ENCODE measurements at places on chromosomes 4 and X.
A peak's percentile ranks its signal among the peaks of the same experiment; 100 is the strongest.

DNA sequence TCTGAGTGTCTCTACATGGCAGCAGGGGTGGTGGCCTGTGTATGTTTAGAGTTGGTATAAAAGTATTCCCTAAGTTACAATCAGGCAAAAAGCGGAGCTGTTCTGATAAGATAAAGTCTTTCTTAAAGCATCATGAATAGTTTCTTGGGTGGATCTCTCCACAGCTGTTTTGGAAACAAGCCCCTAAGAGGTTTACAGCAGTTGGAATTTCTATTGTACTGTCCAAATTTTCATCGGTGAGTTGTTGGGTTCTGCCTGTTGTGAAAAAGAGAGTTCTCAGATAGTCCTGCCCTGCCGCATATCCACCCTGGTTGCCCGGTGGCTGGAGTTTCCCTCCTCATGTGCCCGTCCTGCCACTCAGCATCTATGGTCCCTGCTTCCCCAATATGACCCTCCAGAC, 50.1 kb downstream of the C4orf51 start:
- no peak for DNase-seq

- no peak for DNase-seq
Measured at GRCh38 chrX:28843817-28844216, 256.6 kb downstream of the IL1RAPL1 start.

DNA sequence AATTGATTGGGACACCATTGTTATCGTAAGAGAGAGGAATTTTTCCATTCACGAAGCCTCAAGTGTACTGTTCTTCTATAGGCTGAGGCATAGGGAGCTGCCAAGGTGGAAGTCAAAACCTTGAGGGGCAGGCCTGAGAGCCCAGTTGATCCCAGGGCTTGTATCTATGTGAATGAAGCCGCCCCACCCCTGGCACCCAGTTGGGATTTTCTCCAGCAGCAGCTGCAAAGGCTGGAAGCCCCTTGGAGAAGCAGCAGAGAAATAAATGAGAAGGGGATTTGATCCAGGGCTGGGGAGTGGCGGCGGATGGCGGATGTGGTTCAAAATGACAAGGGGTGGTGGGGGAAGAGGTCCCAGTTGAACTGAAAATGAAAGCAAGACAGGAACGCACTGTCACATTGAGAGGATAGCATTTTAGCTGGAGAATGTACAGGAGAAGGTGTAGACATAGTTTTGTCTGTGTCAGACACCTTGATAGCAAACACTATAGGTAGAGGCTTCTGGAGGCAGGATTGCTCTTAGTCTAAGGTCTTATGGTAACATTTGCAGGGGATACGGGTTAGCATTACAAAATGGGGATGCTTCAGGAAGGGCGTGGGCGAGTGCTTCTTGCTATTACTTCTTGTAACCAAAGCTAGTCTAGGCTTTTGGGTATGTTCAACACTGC, 32.6 kb downstream of the DOCK11 start:
- DNase-seq, result no peak

- DNase-seq, result no peak
Measured at GRCh38 chrX:78923198-78924015, 21.8 kb upstream of the P2RY10 start.

GRCh38 chr4:173482330-173482931, 47.6 kb downstream of the HAND2 start:
- DNase-seq, result no peak

GRCh38 chr4:183675625-183676024, 16.5 kb downstream of the TRAPPC11 start:
- no peak for DNase-seq

DNA sequence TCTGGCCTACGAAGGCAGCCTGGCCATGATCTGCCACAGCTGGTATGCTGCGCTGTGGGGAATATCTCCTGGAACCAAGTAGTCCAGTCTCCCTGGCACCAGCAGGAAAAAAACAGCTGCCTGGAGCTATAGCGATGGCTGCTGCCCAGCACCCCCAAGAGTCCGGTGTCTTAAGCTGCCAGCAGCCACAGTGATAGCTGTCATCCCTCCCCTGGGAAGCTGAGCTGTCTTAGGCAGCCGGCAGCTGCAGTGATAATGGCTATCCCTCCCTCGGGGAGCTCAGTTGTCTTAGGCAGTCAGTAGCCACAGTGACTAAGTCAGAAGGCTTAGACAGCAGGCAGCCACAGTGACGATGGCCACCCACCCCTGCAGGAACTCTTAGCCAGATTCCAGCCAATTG, 205.1 kb downstream of the STPG2 start:
- DNase-seq, result no peak

DNA sequence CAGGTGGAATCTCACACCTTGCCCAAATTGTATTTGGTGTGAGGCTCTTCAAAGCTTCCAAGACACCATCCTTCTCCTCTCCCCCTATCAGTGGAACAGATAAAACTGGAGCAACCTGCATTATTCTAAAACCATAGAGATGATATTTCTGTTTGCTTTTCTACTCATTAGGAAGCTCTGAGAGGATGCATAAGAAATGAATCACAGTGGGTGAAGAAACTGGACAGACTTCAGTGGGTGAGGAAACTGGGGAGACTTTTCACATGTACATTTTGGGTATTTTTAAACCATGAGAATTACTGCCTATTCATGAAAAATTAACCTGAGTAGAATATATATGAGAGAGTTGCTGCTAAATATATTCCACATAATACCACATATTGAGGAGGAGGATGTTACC, 16.4 kb downstream of the HAND2 start:
- DNase-seq, result no peak

DNA sequence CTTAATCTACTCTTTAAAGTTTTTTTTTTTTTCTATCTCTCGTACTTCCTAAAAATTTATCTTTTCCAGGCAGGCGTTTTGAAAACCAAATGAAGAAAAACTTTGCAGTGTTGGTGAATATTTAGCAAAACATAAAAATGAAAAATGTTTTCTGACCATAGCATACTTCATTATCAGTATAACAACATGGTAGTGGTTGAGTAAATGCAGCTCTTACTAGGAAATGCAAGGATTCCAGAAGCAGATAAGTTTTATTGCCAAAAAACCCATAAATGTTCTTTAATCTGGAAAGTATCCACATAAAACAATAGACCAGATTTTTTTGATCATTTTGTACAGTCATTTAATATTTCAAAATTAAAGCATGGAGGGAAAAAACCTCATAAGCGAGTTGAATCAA, 136.9 kb upstream of the GUCY1A1 start:
- DNase-seq, result no peak

DNA sequence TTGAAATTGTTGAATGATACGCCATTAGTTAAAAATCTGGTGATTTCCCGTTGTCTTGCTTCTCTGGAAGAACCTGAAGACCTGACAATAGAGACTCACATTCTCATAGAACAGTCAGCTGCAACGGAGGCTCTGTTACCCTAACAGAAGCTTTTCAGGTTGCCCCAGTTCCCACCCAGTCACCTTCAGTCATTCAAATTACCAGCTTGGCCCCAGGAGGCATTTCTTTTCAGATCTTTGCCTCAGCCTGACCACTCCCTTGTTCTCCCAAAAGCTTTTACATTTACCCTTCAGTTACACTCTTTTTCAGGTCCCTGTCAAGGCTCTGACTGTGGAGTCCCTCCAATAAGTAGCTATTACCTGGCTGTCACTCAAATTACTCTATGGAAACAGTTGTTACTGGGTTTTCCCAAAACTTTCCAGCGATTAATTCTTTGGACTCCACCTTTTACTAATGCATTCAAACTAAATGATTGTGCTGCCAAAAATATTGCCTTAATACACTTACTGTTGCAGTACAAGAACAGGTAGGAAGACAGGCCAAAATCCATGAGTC, 162.2 kb upstream of the FTHL17 start:
- no peak for DNase-seq

DNA sequence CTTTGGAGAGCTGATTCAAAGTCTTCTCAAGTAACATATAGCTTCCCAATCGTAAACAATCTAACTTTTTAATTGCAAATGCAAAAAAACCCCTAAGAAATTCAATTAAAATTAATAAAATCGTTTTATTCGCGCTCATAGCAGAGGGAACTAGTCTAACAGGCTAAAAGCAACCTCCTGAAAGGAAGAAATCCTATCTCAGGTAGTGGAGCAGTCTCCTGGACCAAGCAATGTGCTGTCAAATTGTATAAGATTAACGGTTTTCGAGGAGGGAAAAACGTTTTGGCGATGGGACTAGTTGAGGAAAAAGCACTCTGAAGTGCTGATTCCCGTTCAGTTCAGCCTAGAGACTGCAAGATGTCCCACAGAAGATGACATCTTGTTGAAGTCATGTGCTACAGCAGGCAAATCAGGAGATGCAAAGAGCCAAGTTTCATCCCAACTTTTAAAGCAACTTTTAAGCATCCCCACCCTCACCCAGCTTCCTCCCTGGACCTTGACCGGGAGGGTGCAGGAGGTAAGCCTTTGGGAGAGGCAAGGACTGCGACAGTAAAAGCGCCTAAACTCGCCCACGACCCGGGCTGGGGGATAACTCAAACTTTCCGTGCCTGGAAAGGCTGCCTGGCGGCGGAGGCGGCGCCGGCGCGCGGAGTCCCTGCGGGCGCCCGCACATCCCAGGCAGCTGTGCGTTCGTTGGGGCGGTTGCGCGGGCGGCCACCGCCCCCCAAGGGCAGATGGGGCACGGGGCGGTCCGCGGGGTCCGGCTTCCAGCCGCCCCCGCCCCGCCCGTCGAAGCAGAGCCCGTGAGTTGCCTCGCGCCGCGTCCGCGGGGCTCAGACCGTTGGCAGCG, 784 bp downstream of the MAP7D3 start:
- no peak for DNase-seq

- DNase-seq, result no peak
Measured at GRCh38 chr4:108181704-108182103, 13.0 kb upstream of the LEF1 start.

GRCh38 chrX:27446423-27446822, 16.7 kb downstream of the PPP4R3C start:
- no peak for DNase-seq

DNA sequence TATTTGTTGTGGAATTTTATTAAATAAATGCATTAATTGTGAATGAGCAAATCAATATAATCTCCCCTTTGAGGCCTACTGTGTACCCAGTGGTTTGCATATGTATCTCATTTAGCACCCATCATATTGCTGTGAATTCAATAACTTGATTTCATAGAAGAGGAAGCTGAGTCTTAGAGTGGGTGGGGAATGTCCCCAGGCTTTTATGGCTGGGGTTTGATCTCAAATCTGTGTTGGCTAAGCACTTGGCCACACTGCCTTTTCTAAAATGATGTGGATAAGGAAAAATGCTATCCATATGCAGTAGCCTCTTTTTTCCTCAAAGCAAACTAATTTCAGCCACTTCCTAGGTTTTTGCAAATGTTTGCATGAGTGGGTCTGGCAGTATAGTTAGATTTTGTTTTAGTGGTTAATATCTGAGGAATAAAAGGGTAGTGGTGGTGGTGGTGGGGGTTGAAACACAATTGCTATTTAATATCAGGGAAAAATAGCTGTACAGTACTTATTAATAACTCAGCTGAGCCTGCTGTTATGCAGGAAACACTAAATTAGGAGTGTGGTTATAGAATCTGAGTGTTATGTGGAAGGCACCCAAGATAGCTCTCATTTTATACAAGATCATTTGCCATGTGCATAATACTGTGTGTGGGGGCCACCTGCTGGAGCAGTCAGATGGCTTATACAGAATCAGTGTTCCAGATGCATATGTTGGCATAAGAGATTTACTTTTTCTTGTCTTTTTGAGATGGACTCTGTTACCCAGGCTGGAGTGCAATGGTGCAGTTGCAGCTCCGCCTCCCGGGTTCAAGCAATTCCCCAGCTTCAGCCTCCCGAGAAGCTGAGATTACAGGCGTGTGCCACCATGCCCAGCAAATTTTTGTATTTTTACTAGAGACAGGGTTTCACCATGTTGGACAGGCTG, 108.0 kb downstream of the TMEM131L start:
- DNase-seq, result peak; percentile 39

GRCh38 chr4:57034520-57034919, 55.8 kb downstream of the POLR2B start:
- no peak for DNase-seq

DNA sequence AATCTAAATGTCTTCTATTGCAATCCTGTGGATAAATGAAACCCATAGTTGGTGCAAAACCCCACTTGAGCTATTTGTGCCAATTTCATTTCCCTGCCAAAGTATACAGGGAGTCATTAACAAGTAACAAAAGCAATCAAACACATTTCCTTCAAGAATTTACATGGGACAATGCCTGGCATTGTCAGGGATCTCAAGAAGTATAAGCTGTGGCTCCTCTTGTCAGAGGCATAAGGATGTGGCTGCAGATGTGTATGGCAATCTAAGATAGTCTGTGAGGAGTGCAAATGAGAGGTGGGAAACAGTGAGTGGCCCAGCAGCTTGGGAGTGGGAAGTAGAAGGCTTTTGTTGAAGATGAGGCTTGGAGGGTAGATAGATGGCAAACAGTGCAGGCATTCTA, 58.0 kb upstream of the SCML1 start:
- DNase-seq, result no peak

GRCh38 chr4:8207314-8207713, 8.2 kb downstream of the SH3TC1 start:
- DNase-seq, result no peak

- no peak for DNase-seq
Measured at GRCh38 chrX:39690541-39691415, 407.0 kb downstream of the BCOR start.

- DNase-seq, result no peak
Measured at GRCh38 chr4:152304220-152304619, 231.7 kb downstream of the FBXW7 start.

DNA sequence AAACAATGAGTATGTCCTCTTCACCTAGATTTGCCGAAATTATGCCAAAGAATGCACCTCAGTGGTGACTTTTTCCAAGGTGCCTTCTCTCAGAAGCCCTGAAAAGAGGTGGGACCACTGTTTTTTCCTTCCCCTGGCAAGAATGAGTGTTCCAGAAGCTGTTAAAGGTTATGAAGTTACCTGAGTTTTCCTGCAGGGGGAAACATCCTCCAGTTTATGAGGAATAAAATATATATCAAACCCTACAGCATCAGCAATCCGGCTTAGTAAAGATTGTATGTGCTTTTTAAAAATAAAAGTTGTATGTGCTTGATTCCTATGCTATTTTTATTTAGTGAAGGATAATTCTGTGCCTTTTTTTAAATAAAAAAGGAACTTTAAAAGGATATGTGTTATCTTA, 73.3 kb downstream of the RBM46 start:
- DNase-seq, result no peak

DNA sequence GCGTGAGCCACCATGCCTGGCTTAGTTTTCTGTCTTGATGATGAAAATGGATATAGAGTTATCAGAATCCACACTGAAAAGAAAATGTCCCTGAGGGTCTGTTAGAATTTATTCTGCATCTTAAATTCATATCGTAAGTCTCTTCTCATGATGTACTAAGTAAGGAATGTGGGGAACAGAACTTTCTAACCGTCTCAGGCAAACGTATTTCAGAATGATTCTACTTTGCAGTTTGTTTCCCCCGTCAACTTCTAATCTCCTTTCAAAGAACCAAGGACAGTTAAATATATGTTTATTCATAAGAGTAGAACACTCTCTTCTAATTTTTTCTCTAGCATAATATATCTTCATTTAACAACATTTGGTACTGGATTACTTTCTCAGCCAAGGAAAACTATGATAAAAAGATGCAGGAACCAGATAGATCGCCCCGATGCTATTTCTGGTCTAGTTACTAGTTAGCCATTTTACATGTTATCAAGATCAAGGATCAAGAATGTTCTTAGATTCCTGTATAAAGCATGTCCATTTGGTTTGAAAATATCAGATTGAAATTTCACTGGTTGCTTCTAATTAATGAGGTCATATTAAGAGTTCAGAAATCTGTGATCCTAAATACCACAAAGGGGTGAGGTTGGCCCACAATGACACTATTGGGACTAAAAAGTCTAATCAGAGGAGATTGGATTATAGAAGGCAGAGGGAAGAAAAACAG, 49.5 kb downstream of the METTL14 start:
- no peak for DNase-seq

All from NCI-H226 (cell line).